Heart right ventricle (tissue), 16 donors: ENCODE measurements at places on chromosomes 5 and 9. TPM values are rescaled to one million over a fixed set of nuclear protein-coding genes. Genes with fewer than 3 reads are reported as not detected.

Gene OR1J2
- total RNA-seq: not detected

Gene TAF11L10
- total RNA-seq: not detected

GRCh38 chr5:94481059-94481458 is 137.3 kb downstream of the KIAA0825 start:
- DNase-seq: no peak

DNA sequence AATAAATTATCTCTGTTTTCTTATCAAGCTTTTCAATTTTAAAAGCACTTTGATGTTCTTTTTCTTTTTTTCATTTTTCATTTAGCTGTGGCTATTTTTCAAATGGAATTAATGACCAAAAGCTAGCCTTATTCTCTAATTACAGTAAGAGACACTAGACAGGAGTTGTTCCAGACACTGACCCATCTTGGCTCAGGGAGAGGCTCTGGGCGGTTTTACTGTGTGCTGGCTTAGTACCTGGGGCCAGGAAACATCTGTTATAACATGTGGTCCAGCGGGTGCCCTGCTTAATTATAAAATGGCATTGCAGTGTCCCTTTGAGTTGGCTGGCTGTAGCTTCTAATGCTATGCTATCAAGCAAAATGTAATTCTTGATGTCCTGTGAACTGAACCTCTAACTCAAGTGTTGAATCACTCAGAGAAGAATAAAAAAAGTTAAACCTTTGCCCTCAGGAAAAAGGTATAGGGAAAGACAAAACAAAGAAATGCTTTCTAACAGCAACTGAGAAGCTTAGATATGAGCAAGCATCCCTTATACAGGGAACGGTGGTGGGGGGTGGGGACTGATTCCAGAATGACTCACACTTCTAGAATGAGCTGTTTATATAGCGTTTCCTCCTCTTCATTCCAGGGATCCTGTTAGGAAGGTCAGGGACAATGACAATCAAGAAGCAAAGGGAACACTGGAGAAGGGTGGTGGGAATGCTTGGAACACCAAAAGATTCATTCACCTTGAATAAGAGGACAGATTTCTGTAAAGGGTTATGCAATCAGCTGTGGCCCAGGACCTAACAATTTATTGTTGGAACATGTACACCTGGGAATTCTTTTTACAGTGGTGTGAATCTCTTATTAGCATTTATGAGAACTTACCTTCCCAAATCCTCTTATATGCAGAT is 58.7 kb upstream of the NFIB start:
- DNase-seq: no peak

DNA sequence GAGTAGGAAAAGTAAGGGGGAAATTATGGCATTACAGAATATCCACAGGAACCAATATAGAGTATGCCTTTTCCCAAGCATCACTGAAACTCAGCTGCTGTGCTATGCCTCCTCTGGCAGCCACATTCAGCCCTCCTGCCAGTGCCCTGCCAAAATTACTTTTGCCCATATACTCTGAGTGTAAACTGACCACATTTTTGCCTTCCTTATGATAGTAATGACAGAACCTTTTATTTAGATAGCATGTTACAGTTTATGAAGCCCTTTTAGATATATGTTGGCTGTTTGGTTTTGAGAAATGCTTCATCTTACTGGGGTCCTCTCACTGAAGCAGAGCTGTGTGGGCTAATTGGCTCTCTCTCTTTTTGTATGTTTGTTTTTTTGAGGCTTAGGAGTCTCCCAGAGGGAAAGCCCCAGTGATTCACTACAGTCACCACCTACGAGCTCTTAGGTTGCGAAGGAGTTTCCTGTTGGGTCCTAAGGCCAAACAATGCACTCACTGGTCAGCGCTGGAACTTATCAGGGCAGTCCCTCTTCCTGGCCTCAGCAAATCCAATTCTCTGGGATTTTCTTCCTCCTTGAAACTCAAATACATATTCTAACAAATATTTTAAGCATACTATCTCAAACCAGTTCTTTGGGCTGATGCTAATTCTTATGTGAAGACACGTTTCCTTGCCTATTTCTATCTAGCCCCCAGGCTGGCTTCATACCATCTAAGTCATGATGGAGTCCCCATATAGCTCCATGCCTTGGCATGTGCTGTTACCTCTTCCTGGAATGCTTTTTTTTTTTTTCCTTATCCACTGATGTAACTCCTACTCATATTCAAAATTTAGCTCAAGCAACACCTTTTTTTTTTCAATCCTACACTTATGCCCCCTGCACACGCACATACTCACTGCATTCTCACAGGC is 3.7 kb downstream of the PHF24 start:
- DNase-seq: no peak
